AML-193 (cell line): ENCODE measurements at places on chromosomes 1 and 21.

DNA sequence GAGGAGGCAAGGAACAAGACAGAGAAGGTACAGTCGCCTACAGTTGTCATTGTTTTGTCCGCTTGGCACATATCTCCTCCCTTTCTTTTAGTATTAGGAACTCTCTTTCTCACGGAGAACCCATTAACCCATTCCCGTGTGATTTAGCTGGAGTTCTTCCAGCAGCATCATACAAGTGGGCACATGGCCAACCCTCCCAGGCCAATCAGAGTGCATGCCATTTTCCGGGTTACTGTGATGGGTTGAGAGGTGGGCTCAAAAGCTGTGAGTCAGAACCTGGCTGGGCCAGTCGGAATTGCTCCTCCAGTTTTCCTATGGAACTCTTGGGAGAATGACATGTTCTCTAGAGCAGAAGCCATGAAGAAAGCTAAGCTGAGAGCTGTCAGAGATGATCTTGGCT is 83.1 kb upstream of the SOD1 start:
- no peak for DNase-seq

GRCh38 chr1:151653397-151653796 is 41.5 kb downstream of the SNX27 start:
- DNase-seq: peak; percentile 49

GRCh38 chr1:68199603-68200002 is 32.7 kb downstream of the WLS start:
- no peak for DNase-seq

DNA sequence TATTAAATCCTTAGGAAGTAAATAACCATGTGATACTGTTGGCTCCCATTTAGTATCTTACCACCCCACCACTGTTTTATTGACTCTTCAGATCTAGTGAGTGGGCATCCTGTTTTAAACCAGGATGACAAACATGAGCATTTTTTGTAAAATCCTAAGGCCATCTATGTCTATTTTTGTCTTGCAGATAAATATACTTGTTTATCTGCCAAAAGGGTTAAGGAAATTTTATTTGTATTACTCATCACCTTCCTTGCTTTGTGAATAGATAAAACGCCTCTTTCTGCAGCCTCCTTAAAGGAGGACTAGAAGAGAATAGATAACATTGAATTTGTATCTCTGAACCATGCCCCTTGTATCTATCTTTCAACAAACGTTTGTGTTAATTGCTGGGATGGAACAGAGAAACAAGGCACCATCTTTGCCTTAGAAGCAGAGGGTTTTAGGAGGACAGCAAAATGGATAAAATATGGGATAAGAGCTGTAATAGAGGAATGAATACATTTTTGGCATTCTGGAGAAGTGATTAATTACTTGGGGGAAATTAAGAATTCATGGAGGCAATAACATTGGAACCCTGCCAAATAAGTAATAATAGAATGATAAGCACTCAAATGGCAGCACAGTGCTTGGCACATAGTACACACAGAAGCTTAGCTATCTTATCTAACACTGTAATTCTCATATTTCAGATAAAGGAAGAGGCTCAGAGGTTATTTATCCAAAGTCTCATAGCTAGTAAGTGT is 14.7 kb downstream of the YTHDF2 start:
- DNase-seq: no peak

DNA sequence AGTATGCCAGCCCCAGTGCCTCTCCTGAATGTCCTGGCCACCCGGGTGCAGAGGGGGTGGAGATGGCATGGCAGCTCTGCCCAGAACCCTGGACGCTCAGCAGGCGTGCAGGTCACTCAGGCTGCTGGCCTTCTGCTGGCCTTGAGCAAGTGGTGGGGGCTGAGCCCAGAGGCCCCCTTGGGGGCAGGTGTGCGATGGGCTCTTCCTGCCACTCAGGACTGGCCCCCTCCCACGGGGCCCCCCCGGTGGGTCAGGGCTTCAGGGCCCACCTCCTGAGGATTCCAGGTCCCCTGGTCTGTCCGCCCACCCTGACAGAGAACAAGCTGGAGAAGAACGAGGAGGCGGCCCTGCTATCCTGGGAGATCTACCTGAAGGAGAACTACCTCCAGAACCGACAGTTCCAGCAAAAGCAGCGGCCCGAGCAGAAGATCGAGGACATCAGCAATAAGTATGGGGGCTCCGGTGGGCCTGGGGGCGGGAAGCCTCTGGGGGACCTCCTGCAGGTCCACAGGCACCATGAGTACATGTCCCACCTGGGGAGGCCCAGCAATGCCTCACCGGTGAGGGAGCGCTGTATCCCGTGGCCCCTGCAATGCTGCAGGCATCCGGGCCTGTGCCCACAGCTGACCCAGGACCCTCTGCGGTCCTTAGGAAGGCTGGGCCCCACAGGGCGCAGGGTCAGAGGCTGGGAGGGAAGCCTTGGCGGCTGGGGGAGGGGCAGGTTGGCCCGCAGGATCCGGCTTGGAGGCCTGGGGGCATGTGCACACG is 37.0 kb upstream of the LRRC3 start:
- no peak for DNase-seq

DNA sequence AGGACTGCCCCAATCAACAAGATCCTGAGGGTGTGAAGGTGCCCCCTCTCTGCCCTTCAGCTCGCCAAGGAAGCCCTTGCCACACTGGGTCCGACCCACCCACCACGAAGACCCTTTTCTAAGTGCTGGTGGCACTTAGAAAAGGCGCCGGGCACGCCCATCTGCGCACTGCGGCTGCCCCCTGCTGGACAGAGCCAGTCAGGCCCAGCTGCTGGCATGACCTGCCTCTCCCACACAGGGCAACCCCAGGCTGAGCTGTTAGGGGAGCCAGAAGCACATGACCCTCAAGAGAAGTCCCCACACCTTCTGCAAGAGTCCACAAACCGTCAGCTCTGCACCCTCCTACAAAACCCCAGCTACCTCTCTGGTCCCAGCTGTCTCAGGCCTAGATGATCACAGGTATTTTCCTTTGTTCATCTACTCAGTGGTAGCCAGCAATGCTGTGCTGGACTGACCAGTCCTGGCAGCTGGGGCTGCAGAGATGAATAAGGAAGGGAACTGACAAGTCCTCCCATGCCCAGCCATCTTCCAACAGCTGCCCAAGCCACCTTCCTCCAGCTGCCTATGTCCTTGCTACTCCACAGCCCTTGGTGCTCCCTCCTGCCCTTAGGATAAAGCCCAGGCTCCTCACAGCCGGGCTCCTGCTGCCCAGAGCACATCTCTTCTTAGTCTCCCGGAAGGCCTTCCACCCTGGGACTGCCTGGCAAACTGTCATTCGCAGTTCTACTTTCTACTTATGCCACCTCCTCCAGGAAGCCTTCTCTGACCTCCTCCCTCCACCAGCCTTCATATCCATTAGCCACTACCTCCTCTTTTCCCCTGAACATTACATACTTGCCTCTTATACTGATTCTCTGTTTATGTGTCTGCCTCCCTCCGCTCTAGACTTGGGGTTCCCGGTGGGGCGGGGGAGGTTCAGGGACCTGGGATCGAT is 39.8 kb upstream of the ZC3H12A start:
- DNase-seq: peak; percentile 37

- DNase-seq: no peak
Observed at GRCh38 chr1:2778220-2778592, 23.3 kb downstream of the TTC34 start.

GRCh38 chr1:151692226-151692625 is 24.4 kb downstream of the CELF3 start:
- DNase-seq: peak; percentile 65

- DNase-seq: no peak
Observed at GRCh38 chr1:79355090-79355489, 348.6 kb upstream of the ADGRL4 start.

GRCh38 chr1:14254251-14254650 is 344.2 kb upstream of the KAZN start:
- DNase-seq: no peak

DNA sequence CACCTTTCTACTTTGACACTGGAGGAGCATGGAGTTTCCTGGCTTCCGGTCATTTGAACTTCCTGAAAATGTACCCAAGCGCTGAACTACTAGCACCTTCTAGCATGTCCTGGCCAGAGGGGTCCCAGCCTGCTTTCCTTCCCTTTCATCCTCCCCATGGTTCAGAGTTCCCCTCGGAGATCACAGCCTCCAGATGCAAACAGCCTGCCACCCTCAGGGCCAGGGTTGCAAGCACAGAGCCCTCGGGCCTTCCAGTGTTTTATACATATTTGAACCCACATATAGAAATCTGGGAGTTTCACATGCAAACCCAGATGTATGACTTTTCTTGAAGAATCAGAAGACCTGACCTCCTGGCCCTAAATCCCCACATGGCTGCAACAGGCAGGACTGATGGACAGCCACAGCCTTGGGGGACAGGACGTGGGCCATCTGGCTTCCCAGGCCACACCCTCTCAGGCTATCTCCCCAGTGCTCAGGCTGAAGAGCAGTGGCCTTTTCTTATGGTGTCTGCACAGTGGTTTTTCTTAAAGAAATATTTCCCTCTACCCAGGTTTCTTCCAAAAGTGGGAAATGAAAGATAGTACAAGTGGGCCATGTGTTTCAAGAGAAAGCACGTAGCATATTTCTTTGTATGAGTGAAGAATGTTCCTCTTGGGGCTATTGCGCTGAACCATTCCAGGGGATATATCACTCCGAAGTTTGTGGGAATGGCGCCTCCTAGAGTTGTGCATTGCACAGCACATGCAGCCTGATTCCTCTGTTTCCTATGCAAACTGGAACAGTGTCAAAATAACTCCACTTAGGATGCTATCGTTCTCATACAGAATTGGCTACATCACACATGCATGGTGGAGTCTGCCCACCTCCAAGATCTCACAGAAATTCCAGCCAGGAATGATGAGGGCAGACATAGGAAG is 232.0 kb upstream of the VAMP3 start:
- DNase-seq: no peak

DNA sequence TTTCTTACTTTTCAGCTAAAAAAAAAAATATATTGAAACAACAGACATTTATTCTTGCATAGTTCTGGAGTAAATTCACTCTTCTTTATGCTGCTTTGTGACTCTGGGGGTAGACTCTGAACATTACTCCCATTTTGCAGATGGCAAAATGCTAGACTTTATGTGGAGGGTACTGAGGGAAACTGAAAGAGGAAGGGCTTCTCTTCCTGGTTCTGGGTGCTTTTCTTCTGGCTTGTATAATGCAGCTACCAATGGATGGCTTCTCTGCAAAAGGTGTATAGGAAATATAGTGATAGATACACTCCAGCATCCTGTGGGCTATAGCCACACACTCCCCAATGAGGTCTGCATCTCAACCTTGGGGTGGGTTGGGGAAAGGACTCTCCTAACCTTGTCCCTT is 19.7 kb upstream of the ZBTB40 start:
- no peak for DNase-seq

DNA sequence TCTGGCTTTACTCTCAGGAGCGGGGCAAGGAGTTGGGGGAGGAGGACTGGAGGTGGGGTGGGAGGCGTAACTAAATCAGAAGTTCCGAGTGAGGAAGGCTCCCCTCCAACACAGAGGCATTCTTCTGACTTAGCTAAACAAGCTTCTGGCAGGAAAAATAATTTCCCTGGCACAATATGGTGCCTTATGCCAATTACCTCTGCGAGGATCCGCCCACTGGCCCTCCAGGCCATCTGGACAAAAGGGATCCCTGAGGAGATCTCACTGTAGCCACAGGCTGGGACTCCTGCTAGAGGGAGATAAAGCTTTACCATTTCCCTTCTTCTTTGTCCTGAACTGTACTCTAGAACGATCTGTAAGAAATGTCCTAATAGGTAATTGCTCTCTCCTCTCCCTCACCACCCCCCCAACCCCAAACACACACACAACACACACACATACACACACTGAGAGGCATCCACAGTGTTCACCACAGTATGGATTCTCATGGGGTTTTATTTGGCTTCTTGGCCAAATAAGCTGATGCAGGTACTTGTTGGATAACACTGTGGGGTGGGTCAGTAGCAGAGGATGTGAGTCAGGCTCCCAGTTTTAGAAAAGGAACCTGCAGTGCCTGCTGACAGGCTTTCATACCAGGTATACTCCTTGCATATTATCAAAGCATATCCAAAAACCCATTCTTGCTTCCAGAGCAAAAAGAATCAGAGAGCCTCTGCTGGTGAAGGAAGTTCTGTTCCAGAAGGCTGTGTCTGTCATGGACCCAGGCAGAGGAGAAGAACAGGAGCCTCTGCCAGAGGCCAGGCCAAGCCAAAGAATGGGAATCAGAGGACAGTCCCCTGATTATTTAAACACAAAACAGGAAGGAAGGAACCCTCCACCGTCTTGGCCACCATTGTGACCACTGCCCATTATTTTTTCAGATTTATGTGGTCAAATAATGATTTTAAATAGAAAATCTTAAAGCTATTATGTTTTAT is 169.1 kb downstream of the C1orf21 start:
- DNase-seq: no peak

DNA sequence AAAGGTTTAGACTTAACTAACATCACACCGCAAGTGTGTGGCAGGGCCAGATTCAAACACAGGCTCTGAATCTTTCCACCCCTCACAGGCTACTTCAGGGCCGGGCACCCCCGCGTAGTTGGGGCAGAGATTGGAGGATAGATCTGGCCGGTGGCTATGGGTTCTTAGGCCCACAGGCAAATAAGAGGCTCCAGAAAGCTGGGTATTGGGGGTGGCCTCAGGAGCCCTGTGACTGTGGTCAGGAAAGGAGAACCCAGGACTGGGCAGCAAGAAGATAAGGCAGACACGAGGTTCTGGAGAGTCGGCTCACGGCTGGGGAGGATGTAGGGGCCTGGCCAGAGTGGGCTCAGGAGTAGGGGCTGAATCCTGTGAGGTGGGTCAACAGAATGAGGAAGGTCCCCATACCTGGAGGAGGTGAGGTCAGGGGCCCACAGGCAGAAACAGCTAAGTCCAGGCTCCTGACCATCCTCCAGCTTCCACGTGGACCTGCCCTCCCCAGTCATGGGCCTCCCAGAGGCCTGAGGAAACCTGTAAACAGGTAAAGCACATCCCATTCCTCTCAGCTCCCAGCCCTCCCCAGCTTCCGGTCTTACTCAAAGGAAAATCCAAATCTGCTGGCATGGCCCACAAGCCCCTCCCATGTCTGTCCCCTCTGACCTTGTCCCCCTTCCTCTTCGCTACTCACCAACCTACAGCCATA is 306.2 kb downstream of the MATN1 start:
- DNase-seq: no peak

- DNase-seq: no peak
Observed at GRCh38 chr1:12600880-12601633, 17.0 kb downstream of the DHRS3 start.

DNA sequence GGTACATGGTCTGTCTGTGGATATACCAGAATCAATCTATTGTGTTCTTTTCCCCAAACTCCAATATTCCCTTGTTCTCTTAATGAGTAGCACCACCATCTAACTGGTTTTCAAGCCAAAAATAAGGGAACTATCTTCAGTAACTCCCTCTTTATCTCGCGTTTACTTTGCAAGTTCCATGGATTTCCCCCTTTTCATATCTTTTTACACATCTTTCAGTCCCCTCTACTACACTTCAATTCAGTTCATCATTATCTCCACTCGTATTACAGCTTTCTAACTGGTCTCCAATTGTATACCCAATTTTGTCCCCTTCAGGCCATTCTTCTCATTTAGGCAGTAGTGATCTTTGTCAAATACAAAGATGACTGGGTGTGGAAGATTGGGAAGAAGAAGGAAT is 4.1 kb upstream of the TMCO1 start:
- DNase-seq: no peak

GRCh38 chr1:106498238-106498637 is 558.2 kb upstream of the PRMT6 start:
- no peak for DNase-seq
